ENCODE measurements at places on chromosomes 16 and 17.

DNA sequence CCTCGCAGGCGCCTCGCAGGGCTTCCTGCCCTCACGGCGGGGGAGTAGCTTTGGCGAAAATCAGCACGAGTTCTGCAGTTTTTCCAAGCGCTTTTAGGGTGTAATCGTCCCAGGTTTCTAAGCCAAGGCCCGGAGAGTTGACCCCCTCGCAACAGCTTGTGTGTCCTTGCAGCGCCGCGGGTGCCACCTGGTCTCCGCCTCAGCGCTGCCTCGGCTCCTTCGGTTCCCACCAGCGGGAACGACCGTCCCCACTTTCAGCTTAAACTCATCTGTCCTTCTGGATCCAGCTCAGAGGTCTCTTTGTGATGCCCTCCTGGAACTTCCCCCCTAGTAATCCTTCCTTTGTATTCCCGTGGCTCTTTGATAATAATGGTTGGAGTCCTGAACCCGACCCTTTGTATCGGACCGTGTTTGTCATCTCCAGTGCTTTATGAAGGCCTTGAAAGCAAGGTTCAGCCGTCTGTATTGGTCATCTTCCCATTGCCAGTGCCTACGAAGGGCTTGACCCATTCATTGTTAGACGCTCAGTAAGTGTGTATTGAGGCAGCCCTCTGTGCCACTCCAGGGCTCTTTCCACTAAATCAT, 858 bp upstream of the SMARCE1 start:
- DNase-seq: peak; percentile 25

DNA sequence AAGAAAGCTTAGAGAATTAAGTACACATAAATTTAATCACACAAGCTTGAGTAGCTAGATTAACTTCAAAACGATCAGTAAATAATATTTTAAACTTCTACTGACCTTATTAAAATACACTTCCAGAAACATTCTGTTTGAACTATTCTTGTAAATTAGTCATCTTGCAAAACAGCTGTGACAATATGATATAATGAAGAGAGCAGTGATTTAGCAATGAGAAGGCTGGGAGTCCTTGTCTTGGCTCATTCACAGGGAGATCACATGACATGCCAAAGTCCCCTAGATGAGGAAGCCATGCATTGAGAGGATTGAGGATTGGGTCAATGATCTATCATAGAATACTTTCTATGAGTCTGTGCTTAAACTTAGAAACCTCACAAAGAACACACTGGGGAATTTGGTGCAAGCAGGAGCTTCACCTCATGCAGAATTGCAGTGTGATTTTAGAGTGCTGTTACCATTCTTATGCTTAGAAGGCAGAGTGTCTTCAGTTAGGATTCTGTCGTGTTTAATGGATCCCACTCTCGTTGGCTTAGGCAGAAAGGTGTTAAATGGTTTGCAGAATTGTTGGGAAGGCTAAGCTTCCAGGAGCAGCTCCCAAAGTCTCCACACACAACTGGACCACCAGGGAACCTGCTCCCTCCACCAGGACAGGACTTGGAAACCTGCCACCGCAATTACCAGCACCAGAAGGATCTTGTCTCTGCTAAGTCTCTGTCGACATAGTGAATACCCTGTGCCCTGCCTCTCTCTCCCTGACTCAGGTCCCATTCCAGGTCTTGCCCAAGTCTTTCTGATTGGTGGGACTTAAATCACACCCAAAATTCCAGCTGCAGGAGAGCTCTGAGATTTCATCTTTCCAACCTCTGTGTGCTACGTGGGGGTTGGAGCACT, 87.1 kb downstream of the USP22 start:
- no peak for DNase-seq

- DNase-seq: no peak
Observed at GRCh38 chr17:49338883-49339282, 23.2 kb downstream of the ZNF652 start.

- no peak for DNase-seq
Observed at GRCh38 chr16:86982347-86982596, 334.9 kb downstream of the C16orf95 start.

DNA sequence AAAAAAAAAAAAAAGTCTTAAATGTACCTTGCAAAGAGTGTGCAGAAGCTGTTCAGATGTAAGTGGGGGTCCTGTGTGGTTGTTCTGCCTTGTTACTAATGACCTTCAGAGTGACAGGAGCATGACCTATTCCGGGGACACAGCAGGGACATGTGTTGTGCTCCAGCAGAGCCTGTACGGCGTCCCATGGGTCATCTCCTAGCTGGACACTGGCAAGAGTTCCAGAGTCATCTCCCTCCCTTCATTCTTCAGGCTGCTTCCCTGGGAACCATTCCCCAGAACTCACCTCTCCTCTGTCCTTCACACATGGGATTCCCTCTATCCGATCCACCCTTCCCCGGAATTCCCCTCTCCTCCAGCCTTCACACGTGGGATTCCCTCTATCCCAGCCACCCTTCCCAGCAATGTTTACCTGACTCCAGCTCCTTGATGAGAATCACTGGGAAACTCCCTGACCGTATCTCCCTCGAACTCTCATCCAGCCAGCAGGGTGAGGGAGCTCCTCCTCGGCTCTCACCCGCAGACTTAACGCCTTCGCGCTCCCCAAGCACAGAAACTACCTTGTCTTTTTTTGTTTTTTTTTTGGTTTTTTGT, 85.8 kb downstream of the MRM3 start:
- no peak for DNase-seq

DNA sequence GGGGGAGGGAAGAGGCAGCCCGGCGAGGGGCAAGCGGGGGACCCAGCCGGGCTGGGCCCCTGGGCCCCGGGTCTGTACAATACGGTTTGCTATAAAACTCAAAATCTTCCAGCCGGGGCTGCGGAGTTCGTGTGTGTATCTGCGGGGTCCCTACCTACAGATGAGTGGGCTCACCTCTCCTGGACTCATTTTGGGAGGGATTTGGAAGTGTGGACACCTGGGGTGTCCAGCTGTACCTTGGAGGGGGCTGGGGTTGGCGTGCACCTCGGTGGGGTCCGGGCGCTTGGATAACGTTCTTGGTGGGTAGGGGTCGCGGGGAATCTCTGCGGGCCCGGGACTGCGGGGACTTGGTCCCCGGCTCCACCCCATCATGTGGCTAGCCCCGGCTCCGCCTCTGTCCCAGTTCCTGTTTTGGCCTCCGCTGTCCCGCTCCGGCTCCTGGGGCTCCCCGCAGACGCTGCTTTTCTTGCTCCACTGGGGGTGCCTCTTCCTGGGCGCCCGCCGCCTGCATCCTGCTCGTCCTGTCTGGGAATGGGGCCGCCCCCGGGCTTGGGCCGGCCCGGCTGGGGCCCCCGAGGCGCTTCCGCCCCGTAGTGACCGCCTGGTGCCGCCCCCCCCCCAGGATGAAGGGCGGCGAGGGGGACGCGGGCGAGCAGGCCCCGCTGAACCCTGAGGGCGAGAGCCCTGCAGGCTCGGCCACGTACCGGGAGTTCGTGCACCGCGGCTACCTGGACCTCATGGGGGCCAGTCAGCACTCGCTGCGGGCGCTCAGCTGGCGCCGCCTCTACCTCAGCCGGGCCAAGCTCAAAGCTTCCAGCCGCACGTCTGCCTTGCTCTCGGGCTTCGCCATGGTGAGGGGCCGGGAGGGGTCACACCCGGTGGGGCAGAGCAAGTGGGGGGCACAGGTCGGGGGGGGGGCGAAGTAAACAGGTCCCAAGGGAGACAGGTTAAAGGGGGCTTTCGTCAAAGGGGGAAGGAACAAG, at the start of gene ORAI3:
Gene ORAI3, plus strand, starts transcription at position 402 of the 983 bp plus-strand sequence. Its CDS starts 222 bp downstream, at position 624.
- DNase-seq: peak; percentile 69

GRCh38 chr17:44779211-44780025, 20.6 kb downstream of the ADAM11 start:
- DNase-seq: peak; percentile 78

- DNase-seq: no peak
Observed at GRCh38 chr17:62164747-62165722, 100.0 kb upstream of the MED13 start.

GRCh38 chr16:88455610-88456355, 2.7 kb downstream of the ZFPM1 start:
- no peak for DNase-seq

- peak; percentile 25 for DNase-seq
Observed at GRCh38 chr17:80449930-80450576, 26.4 kb downstream of the NPTX1 start.

DNA sequence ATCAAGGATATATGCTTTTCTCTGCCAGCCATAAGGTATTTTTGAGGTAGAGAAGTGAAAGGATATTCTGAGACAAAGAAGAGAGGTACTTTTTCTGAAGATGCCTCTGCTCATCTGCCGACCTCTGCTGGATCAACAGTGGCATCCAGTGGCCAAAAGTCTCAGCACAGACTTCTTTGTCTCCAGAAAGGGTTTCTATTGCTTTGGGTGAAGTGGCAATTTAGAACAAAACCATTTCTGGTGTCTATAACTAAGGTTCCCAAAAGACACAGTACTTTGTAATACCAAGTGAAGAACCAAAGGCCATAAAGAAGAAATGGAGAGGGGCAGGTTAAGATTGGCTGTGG, 155.2 kb upstream of the C17orf78 start:
- DNase-seq: peak; percentile 6

DNA sequence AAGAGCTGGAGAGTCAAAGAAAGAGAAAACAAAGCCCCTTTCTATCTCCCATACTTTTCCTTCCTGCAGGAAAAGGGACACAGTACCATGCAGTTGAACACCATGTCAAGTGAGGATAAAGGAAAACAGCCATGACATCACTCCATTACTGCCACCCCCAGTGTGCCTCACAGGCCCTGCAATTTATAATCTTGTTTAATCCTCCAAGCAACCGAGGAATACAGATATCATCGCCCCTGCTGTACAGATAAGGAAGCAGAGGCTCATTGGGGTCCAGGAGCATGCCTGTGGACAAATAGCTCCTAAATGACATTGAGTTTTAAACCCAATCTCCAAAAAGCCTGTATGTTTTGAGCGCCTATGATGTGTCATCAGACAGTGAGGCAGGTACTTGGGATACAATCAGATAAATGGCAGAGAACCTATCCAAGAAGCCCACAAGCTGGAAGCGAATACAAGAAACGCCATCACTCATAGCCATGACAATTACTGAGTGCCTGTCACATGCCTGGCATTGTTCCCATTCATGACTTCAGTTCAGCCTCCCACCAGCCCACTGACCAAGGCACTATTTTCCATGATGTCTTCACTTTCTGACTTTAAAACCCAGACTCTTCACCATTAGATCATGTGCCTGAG, 45.5 kb downstream of the CPPED1 start:
- DNase-seq: no peak

DNA sequence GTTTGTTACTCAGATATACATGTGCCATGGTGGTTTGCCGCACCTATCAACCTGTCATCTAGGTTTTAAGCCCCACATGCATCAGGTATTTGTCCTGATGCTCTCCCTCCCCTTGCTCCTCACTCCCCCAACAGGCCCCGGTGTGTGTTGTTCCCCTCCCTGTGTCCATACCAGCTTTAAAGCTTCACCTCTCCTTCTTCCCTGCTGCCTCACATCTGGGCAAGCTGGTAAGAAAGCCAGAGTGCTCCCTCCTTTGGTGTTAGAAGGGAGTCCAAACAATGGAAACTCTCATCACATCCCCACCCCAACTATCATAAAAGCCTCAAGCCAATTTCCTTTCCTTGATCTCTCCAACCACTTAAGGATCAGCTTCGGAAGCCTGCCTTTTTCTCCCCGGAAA, 1115.6 kb upstream of the GOT2 start:
- DNase-seq: no peak

DNA sequence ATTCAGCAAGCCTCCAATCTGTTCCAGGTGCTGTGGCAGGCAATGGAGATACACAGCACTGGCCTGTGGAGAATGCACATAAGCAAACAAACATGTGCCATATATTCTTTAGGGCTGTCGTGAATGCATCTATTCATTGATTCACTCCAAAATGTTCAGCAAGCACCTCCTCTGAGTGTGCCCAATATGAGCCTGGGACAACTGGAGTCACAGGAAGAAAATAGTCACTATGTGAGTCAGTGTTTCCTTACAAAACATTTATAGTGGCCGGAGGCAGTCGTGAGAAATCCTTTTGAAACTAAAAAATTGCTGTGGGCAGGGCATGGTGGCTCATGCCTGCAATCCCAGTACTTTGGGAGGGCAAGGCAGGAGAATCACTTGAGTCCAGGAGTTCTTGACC, 310.1 kb downstream of the CA10 start:
- no peak for DNase-seq

GRCh38 chr17:6695565-6695964, 17.6 kb downstream of the SLC13A5 start:
- DNase-seq: no peak

GRCh38 chr17:336110-337021, 16.2 kb downstream of the RPH3AL start:
- no peak for DNase-seq

GRCh38 chr17:57881143-57881542, 31.3 kb upstream of the MRPS23 start:
- no peak for DNase-seq

GRCh38 chr16:20956319-20956718, 55.7 kb downstream of the LYRM1 start:
- DNase-seq: peak; percentile 25

- DNase-seq: no peak
Observed at GRCh38 chr17:964876-965275, 14.7 kb downstream of the NXN start.

DNA sequence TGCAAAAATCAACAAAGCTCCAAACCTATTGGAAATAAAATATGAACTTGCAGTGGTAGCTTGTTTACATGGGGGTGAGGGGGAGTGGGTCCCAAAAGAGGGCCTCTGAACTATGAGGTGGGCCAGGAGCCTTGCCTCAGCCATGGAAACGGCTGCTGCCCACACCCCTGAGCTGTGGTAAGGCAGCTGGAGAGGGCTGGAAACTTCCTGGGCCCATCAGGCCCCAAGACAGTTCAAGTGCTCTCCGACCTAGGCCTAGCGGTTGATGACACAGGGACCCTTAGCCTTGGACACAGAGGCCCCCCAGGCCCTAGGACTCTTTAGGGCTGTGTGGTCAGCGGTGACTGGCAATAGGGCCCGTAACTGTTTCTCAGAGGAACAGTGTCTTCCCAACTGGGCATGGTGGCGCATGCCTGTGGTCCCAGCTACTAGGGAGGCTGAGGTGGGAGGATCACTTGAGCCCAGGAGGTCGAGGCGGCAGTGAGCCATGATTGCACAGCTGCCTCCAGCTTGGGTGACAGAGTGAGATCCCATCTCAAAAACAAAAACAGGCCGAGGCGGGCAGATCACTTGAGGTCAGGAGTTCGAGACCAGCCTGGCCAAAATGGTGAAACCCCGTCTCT, 18.3 kb downstream of the UNC13D start:
- DNase-seq: no peak
